Daoy (cell line): ENCODE measurements at places on chromosomes 1 and 21. TPM values are rescaled to one million over a fixed set of nuclear protein-coding genes. Genes with fewer than 3 reads are reported as not detected.

S100A3 gene
- 9.0 and 12.2 TPM in 2 replicates for total RNA-seq

HES3 gene
- not detected in 2 replicates for total RNA-seq

BLACAT1 gene
- total RNA-seq: 0.30 and 0.86 TPM in 2 replicates

RHBDL2 gene
- 0.80 and 1.4 TPM in 2 replicates for total RNA-seq

TRABD2B gene
- not detected in 2 replicates for total RNA-seq

IFFO2 gene
- total RNA-seq: 33.0 and 34.1 TPM in 2 replicates

CA6 gene
- not detected in 2 replicates for total RNA-seq

SLAMF8 gene
- total RNA-seq: 0.18 and 0.63 TPM in 2 replicates

VANGL2 gene
- 1.9 and 2.0 TPM in 2 replicates for total RNA-seq

GFI1 gene
- total RNA-seq: 0.06 and 0.30 TPM in 2 replicates

TINAGL1 gene
- total RNA-seq: 29.9 and 39.1 TPM in 2 replicates

ZNF644 gene
- 82.5 and 87.5 TPM in 2 replicates for total RNA-seq

ST6GALNAC3 gene
- total RNA-seq: 3.8 and 6.2 TPM in 2 replicates

IGSF9 gene
- 1.7 and 2.7 TPM in 2 replicates for total RNA-seq

CELA2B gene
- total RNA-seq: not detected in 2 replicates

AGMAT gene
- 4.3 and 7.6 TPM in 2 replicates for total RNA-seq

IVL gene
- 0.06 TPM in 1 of 2 replicates, not detected in the other for total RNA-seq

ADGRL4 gene
- 0.11 and 0.33 TPM in 2 replicates for total RNA-seq

TSPAN2 gene
- total RNA-seq: 11.7 and 14.9 TPM in 2 replicates

CYP4A11 gene
- total RNA-seq: not detected in 2 replicates

AMY2A gene
- total RNA-seq: not detected in 2 replicates

LCA5L gene
- 0.91 and 6.0 TPM in 2 replicates for total RNA-seq

SPRR2B gene
- total RNA-seq: not detected in 2 replicates

TRIM45 gene
- 3.4 and 7.6 TPM in 2 replicates for total RNA-seq

EPHB2 gene
- total RNA-seq: 80.0 and 94.2 TPM in 2 replicates

NUF2 gene
- 92.9 and 118 TPM in 2 replicates for total RNA-seq

PTPN22 gene
- 1.5 and 4.1 TPM in 2 replicates for total RNA-seq

TMEM52 gene
- total RNA-seq: 0.23 and 0.33 TPM in 2 replicates

MAP3K7CL gene
- 22.6 and 35.8 TPM in 2 replicates for total RNA-seq

LDLRAD1 gene
- total RNA-seq: not detected in 2 replicates

OR2L5 gene
- total RNA-seq: not detected in 2 replicates

RXRG gene
- 0.17 and 1.7 TPM in 2 replicates for total RNA-seq

ANKRD65 gene
- not detected in 2 replicates for total RNA-seq

GBP6 gene
- 0.11 TPM in 1 of 2 replicates, not detected in the other for total RNA-seq

ASPM gene
- total RNA-seq: 57.8 and 71.1 TPM in 2 replicates

C8B gene
- total RNA-seq: not detected in 2 replicates
